ENCODE measurements at places on chromosomes 13 and 19. TPM values are rescaled to one million over a fixed set of nuclear protein-coding genes. Genes with fewer than 3 reads are reported as not detected.

The IGFL2 gene
- total RNA-seq: not detected

DNA sequence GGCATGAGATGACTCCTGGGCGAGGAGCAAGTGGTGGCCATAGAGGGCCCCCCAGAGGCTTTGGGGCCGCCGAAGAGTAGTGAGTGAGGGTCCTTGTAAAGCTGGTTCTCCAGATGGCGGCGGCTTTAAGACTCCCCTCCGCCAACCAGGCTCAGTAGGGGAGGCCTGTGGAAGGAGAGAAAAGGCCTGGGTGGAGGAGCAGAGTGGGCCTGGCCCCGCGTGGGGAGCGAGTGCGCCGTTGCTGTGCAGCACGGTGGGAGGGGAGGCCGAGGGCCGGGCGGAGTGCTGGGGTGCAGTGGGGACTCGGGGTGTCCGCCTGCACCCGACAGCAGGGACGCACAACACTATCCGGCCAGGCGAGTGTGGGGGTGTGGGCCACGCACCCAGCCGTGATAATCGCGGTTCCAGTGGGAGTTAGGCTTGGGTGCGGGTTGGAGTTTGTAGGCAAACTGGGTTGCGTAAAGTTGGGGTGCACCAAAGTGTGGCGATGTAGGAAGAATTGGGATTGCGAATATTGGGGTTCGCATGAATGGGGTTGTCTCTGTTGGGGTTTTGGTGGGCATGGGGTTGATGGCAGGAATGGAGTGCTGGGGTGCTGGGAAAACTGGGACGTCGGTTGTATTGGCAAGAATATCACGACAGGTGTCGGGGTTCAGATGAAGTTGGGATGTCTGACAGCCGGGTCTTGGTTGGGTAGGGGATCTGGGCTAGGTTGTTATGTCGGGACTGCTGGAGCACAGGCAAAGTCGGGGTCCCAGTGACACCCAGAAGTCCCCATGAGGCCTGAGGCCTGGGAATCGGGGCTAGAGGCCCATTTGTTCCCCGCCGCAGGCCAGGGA lies 687 bp upstream of the CIRBP start:
- no peak for DNase-seq
- H3K36me3 ChIP-seq: no peaks in the 10 kb centered on the region
- peak overlapping the region; percentile 3 for H3K4me3 ChIP-seq
- peak overlapping the region; percentile 38 for H3K27ac ChIP-seq
- no peaks in the 10 kb centered on the region for H3K27me3 ChIP-seq
- H3K4me1 ChIP-seq: peaks cover 35% of the 10 kb centered on the region

DNA sequence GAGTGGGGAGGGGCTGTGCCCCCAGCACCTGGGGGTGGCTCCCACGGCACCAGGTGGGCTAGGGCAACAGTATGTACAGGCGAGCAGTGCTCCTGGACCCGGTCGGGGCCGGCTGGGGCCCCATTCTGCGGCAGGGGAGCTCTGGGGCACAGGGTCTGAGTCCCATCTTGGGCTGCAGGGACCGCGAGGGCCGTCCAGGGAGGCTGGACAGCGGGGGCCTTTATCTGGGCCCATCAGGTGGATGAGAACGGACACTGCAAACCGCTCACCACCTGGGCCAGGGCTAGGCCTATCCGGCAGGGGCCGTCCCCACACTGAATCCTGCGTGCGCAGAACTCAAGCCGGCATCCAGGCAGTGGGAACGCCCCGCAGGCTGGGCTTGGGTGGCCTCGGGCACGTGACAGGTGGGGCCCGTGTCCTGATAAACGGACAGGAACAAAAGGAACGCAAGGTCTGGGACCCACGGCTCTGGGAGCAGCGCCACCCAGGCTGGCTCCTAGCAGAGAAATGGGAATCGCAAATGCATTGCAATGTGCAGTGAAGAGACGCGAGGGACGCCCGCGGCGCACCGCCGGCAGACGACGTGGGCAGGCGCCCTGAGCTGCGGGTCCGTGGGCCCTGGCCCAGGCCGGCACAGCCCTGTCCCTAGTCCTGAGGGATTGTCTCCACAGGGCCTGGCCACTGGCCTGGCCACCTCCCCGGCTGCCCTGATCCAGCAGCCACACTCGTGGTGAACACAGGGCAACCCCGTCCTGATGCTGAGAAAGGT lies 29.7 kb downstream of the BTBD2 start:
- no peak for DNase-seq
- H3K36me3 ChIP-seq: peaks cover 2% of the 10 kb centered on the region

DNA sequence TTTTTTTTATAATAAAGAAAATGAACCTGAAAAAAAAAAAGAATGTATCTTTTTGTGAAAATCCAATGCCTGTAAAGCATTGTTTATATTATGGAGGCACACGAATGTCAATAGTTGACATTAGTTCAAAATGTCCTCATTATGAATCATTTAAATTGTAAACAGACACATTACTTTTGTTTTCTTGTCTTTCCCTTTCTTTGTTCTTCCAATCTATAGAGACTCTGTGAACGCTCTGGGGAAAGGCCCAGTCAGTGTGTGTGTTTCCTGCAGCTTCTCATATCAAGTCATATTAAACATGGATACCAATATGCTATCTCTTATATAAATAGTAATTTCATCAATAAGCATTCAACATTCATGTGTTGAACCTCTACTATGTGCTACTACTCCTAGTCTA lies 193.1 kb downstream of the KCTD12 start:
- no peaks in the 10 kb centered on the region for H3K4me1 ChIP-seq
- H3K27ac ChIP-seq: no peak overlapping the region
- H3K4me3 ChIP-seq: no peak overlapping the region
- H3K27me3 ChIP-seq: no peaks in the 10 kb centered on the region
- DNase-seq: no peak

The RNF113B gene
- total RNA-seq: not detected

- no peak overlapping the region for H3K4me3 ChIP-seq
- no peaks in the 10 kb centered on the region for H3K36me3 ChIP-seq
- H3K4me1 ChIP-seq: no peaks in the 10 kb centered on the region
- no peak overlapping the region for H3K27ac ChIP-seq
- DNase-seq: no peak
Observed at GRCh38 chr19:35533822-35534392, 651 bp downstream of the GAPDHS start.

The LENG9 gene
- total RNA-seq: 8.0 TPM

The PABPC3 gene
- total RNA-seq: 0.32 TPM

The NKPD1 gene
- 0.15 TPM for total RNA-seq

The SERTM1 gene
- total RNA-seq: 3.3 TPM

DNA sequence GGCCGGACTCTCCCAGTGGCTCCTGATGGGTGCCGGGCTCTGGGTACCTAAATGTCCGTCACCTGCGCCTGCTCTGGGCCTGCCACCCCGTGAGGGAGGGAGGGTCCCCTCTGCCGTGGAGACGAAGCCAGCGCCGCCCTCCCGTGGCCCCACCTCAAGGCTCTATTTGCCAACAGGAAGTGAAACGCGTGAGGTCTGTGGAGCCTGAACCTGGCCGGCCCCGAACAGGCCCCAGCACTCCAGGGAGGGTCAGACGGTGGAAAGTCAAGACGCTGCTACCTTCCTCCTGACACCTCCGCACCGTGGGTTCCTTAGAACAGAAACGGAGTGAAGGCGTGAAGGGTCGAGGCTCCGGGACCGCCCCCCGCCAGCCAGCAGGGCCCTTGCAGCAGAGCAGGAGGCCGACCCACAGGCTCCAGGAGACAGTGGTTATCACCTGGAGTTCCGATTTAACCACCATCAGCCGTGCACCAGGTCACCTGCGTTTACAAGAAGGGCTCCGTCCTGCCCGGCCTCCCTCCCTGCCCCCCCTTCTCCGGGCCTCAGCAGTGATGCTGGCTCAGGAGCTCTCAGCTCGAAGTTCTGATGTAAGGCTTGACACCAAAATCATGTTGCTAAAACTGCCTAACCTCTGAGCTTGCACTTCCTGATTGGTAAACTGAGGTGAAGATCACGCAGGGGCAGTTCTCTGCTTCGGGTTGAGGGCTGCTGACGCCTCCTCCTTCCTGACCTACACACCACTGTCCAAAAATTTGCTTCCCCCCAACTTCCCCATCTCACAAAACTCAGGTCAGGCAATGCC lies 50.9 kb upstream of the C13orf46 start:
- peaks cover 13% of the 10 kb centered on the region for H3K4me1 ChIP-seq
- no peak overlapping the region for H3K27ac ChIP-seq
- no peaks in the 10 kb centered on the region for H3K36me3 ChIP-seq
- H3K27me3 ChIP-seq: no peaks in the 10 kb centered on the region

The NLRP9 gene
- total RNA-seq: not detected

GRCh38 chr19:35015954-35016351 lies 14.3 kb upstream of the SCN1B start:
- H3K4me1 ChIP-seq: no peaks in the 10 kb centered on the region
- H3K4me3 ChIP-seq: no peak overlapping the region
- H3K27me3 ChIP-seq: no peaks in the 10 kb centered on the region
- H3K36me3 ChIP-seq: peaks cover 4% of the 10 kb centered on the region
- no peak for DNase-seq

DNA sequence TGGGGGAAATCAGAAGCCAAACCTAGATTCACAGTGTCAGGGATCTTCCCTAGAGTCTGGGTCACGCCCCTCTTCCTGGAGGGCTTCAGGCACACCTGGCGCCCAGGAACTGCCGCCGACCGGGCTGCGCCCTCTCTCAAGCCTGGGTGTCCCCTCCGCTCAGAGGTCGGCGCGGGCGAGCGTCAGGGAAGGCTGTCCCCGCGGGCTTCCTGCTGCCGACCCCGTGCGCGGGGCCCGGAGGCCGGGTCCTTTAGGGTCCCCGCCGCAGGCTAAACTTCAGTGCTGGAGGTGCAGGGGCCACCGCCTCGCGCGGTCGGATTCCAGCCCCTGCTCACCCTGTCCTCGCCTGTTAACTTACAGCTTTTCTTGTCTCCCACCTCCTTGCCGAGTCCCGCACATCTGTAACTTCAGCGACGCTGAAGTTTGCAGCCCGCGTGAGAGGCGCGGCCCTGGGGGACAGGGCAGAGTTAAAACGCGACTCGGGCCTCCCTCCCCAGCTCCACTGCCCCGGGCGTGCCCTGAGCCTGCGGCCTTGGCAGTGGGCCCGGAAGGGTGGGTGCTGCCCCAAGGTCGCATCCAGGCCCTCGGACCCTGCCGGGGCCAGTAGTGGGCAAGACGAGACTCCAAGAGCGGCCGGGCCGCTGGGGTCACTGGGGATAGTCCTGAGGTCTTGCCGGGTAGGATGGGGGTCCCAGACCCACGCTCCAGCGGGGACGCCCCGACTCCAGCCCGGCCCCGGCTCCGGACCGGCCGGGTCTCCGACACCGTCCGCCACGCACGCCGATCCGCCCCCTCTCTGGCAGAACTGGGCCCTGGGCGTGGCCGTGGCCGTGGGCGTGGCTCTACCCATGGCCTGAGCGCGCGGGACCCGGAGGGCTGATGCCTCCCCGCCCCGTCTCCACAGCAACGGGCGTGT lies 95.6 kb upstream of the ZNF98 start:
- H3K4me1 ChIP-seq: peaks cover 5% of the 10 kb centered on the region
- H3K27ac ChIP-seq: no peak overlapping the region
- H3K27me3 ChIP-seq: no peaks in the 10 kb centered on the region
- no peak for DNase-seq
- H3K36me3 ChIP-seq: no peaks in the 10 kb centered on the region

The CD37 gene
- total RNA-seq: 3.7 TPM

The CACNG7 gene
- total RNA-seq: not detected

Measured in ovary (tissue), 10 donors.